Sigmoid colon (tissue), 7 donors: ENCODE measurements at places on chromosomes 2 and 18. TPM values are rescaled to one million over a fixed set of nuclear protein-coding genes. Genes with fewer than 3 reads are reported as not detected.

- no peaks in the 10 kb centered on the region for H3K4me1 ChIP-seq
- no peak overlapping the region for H3K4me3 ChIP-seq
- no peaks in the 10 kb centered on the region for H3K36me3 ChIP-seq
- DNase-seq, result no peak
Measured at GRCh38 chr18:7456376-7456775, 110.7 kb upstream of the PTPRM start.

- H3K36me3 ChIP-seq, result no peaks in the 10 kb centered on the region
- no peaks in the 10 kb centered on the region for H3K4me1 ChIP-seq
- DNase-seq, result no peak
- H3K27me3 ChIP-seq, result no peaks in the 10 kb centered on the region
- H3K4me3 ChIP-seq, result no peak overlapping the region
- H3K27ac ChIP-seq, result no peak overlapping the region
Measured at GRCh38 chr2:166180951-166181812, 53.4 kb upstream of the SCN1A start.

DNA sequence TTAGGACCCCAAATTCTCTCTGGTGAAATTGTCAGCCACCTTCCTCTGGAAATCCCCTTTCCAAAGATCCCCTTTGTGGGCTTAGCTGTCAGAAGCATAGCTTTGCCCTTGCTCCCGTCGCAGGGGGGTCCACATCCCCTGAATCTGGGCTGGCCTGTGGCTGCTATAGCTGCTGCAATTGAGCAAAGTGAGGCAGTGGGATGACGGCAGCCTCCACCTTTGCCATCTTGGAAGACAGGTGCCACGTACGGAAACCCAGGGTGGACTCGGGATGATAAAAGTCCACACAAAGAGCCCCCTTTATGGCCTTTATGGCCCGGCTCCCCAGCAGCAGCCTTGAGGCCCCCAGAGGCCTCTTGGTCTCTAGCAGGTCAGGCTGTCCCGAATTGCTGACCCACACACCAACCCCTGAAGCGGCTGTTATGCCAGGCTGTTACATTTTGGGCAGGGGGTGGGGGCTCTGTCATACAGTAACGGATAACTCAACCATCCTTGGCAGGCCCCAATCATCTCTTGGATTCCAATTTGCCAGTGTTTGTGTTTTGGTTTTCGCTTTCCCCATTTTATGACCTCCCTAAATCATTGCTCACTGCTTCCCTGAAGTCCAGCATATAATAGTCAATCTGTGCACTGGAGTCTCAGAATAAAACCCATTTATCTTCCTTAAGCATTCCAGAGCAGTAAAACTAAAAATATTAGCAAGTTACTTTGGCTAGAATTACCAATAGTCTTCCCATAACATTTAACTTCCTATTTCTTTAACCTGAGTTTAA, 33.2 kb upstream of the ID2 start:
- no peak overlapping the region for H3K4me3 ChIP-seq
- no peaks in the 10 kb centered on the region for H3K36me3 ChIP-seq
- no peak overlapping the region for H3K27ac ChIP-seq

DNA sequence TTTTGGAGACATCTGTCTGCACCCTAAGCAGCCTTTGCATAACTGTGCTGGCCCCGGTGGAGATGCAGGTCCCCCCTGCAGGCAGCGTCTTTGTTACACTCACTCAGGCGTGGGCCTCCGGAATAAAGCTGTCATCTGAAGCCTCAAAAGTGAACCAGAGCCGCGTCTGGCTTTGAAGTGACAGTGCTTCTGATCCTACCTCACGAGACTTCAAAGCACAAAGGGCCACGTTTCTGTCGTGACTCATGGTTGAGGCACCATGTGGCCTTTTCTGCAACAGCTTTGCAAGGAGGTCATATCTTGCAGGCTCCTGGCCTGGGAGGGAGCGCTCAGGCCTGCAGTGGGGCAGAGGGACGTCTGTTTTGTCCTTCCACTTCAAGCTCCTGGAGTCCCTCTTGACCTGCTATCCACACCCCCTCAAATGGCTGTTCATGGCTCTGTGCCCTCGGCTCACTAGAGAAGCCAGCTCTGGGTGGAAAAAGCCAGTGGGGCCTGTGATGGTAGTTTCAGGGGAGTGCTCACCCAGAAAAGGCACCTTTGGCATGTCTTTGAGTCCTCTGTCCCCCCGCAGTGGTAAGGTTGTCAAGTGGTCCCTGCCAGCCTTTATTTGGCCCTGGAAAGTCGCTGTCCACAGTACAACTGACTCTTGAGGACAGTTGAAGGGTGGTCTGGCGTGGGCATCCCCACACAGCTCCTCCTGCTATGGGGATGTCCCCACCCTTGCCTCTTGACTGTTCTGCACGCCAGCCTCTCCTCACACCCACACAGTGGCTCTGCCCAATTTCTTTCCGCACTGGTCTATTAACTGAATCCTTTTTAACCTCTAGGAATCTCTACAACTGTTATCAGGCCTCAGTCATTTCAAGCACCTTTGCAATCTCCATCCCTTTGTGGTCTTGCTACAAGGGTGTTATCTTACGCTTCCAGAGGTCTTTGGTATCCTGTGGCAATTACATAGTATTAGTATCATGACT, 19.3 kb downstream of the GPR55 start:
- H3K27ac ChIP-seq, result no peak overlapping the region
- DNase-seq, result peak; percentile 48
- H3K36me3 ChIP-seq, result no peaks in the 10 kb centered on the region
- no peak overlapping the region for H3K4me3 ChIP-seq

- H3K4me3 ChIP-seq, result no peak overlapping the region
- no peaks in the 10 kb centered on the region for H3K27me3 ChIP-seq
- no peak for DNase-seq
- peaks cover 5% of the 10 kb centered on the region for H3K36me3 ChIP-seq
Measured at GRCh38 chr2:222572751-222573174, 83.1 kb downstream of the FARSB start.

DNA sequence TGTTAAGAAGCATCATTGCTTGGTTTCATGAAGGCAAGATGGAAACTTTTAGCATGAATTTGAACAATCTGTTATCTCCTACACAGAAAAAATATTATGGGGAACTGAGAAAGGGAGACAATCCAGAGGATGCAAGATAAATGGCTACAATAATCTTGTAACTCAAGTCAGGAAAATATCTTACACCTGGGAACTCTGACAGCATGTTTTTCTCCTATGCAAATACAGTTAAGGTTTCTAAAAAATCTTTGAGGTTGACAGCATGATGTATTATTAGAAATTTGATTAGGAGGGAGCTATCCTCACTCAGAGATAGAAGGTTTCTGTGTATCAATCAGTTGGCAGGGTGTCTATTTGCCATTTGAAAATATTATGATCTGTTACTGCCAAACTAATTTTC, 75.6 kb downstream of the GPD2 start:
- no peaks in the 10 kb centered on the region for H3K4me1 ChIP-seq
- no peak overlapping the region for H3K4me3 ChIP-seq
- no peaks in the 10 kb centered on the region for H3K36me3 ChIP-seq
- no peak for DNase-seq
- H3K27ac ChIP-seq, result no peak overlapping the region

- no peak overlapping the region for H3K4me3 ChIP-seq
- no peaks in the 10 kb centered on the region for H3K4me1 ChIP-seq
- DNase-seq, result peak; percentile 70
- H3K27me3 ChIP-seq, result no peaks in the 10 kb centered on the region
- H3K36me3 ChIP-seq, result no peaks in the 10 kb centered on the region
Measured at GRCh38 chr2:152594022-152594766, 123.1 kb downstream of the PRPF40A start.

GRCh38 chr2:217905896-217906295, 96.9 kb downstream of the TNS1 start:
- no peaks in the 10 kb centered on the region for H3K27me3 ChIP-seq
- H3K4me3 ChIP-seq, result no peak overlapping the region
- no peaks in the 10 kb centered on the region for H3K4me1 ChIP-seq
- no peak for DNase-seq

DNA sequence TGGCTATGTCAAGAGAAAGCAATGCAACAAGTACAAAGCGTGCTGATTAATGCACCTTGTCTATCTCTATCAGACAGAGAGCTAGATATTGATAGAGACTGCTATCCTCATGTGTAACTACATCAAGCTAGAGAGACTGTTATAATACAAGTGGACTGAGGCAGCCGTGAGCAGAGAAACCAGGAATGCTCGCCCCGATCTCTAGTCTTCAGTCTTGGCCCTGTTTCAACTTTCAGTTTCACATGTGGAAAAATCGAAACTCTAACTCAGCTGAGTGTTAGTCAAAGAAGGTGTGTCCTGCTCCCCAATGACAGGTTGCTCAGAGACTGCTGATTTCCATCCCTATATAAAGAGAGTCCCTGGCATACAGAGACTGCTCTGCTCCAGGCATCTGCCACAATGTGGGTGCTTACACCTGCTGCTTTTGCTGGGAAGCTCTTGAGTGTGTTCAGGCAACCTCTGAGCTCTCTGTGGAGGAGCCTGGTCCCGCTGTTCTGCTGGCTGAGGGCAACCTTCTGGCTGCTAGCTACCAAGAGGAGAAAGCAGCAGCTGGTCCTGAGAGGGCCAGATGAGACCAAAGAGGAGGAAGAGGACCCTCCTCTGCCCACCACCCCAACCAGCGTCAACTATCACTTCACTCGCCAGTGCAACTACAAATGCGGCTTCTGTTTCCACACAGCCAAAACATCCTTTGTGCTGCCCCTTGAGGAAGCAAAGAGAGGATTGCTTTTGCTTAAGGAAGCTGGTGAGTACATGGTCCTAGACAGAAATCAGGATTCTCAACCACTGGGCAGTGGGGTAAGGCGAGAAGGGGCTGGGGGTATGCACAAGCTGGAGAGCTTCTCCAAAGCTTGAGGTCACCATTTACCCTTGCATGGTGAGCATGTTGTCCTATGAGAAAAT, at the start of gene RSAD2:
TSS of gene RSAD2 (plus strand) at position 376 of the 903 bp plus-strand sequence. CDS start at position 400, 24 bp downstream.
- peak within 1 kb of the TSS; percentile 28 for H3K4me3 ChIP-seq
- H3K36me3 ChIP-seq, result no peaks in the 10 kb centered on the region
- peak within 1 kb of the TSS; percentile 63 for H3K27ac ChIP-seq
- no peaks in the 10 kb centered on the region for H3K4me1 ChIP-seq

The TSPYL6 gene
- not detected for polyA plus RNA-seq

The VSNL1 gene
- polyA plus RNA-seq, result not detected

The ZNF519 gene
- 2.3 TPM for polyA plus RNA-seq

The GRHL1 gene
- under 0.01 TPM for polyA plus RNA-seq
